ENCODE measurements at places on chromosomes 7 and 10.
A peak's percentile ranks its signal among the peaks of the same experiment; 100 is the strongest.

GRCh38 chr10:811379-812175 lies 119.9 kb downstream of the LARP4B start:
- no peak for DNase-seq

- DNase-seq, result no peak
Measured at GRCh38 chr7:105837765-105838626, 38.4 kb downstream of the ATXN7L1 start.

GRCh38 chr7:133023370-133024071 lies 58.4 kb downstream of the CHCHD3 start:
- DNase-seq, result no peak

GRCh38 chr7:30731581-30731980 lies 20.4 kb upstream of the INMT start:
- no peak for DNase-seq

DNA sequence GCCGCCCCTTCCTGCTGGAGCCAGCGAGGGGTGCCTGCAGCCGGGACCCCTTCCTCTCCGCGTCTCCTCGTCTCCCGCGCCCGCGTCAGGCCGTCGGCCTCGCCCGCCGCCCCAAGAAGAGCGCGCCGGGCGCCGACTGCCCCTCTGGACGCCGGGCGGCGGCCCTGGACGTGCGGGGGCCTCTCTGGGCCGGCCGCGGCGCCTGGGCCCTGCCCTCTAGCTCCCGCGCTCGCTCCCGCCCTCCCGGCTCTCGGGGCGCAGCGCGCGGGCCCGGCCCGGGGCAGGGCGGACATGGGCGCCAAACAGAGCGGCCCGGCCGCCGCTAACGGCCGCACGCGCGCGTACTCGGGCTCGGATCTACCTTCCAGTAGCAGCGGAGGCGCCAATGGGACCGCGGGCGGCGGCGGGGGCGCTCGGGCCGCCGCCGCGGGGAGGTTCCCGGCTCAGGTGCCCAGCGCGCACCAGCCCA lies 704 bp downstream of the ZNRF2 start:
- DNase-seq, result peak; percentile 63

Data from hematopoietic multipotent progenitor cell treated with erythropoietin and hydrocortisone succinate and interleukin-3 and kit ligand, for 4 days (in vitro differentiated cells).